ENCODE measurements at places on chromosomes 16 and 17.

- no peak for DNase-seq
These were observed 2.4 kb upstream of the PSMC3IP start for GRCh38 chr17:42579794-42580551.

DNA sequence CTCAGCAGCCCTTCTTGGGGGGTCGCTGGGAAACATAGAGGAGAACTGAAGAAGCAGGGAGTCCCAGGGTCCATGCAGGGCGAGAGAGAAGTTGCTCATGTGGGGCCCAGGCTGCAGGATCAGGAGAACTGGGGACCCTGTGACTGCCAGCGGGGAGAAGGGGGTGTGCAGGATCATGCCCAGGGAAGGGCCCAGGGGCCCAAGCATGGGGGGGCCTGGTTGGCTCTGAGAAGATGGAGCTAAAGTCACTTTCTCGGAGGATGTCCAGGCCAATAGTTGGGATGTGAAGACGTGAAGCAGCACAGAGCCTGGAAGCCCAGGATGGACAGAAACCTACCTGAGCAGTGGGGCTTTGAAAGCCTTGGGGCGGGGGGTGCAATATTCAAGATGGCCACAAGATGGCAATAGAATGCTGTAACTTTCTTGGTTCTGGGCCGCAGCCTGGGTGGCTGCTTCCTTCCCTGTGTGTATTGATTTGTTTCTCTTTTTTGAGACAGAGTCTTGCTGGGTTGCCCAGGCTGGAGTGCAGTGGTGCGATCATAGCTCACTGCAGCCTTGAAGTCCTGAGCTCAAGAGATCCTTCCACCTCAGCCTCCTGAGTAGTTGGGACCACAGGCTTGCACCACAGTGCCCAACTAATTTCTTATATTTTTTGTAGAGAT, 3.4 kb downstream of the STH start:
- peak; percentile 67 for DNase-seq

- DNase-seq, result no peak
These were observed 641.3 kb downstream of the KCNJ2 start for GRCh38 chr17:70810609-70811008.

DNA sequence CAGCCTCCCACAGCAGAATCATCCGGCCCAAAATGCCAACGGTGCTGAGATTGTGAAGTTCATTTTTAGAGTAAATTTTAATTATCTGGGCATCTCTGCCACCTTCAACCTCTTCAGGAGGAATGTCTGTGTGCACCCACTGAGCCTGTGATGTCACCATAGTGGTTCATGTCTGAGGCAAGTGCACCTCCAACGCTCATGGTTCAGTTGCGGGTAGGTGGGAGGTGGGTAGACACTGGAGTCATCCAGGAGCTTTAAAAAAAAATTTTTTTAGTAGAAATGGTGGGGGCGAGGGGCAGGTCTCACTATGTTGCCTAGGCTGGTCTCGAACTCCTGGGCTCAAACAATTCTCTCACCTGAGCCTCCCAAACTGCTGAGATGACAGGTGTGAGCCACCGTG, 1.9 kb downstream of the FLYWCH1 start:
- no peak for DNase-seq

DNA sequence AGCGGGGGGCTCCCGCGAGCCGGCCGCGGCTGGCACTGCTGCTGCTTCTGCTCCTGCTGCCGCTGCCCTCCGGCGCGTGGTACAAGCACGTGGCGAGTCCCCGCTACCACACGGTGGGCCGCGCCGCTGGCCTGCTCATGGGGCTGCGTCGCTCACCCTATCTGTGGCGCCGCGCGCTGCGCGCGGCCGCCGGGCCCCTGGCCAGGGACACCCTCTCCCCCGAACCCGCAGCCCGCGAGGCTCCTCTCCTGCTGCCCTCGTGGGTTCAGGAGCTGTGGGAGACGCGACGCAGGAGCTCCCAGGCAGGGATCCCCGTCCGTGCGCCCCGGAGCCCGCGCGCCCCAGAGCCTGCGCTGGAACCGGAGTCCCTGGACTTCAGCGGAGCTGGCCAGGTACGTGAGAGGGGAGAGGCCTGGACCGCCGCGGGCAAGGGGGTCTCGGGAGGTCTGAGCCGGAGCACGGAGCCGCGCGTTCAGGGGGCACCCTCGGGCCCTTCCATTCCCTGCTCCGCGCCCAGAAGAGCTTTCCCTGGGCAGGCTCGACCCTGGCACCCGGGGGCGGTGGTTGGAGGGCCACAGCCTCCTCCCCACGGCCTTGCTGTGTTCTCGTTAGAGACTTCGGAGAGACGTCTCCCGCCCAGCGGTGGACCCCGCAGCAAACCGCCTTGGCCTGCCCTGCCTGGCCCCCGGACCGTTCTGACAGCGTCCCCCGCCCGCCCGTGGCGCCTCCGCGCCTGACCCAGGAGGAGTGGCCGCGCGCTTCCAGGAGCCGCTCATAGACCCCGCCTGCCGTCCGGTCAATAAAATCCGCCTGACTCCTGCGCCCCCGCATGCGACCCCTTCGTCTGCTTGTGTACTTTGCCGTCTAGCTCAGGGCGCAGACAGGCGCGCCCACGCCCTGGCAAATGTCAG, 591 bp downstream of the NPW start:
- no peak for DNase-seq

DNA sequence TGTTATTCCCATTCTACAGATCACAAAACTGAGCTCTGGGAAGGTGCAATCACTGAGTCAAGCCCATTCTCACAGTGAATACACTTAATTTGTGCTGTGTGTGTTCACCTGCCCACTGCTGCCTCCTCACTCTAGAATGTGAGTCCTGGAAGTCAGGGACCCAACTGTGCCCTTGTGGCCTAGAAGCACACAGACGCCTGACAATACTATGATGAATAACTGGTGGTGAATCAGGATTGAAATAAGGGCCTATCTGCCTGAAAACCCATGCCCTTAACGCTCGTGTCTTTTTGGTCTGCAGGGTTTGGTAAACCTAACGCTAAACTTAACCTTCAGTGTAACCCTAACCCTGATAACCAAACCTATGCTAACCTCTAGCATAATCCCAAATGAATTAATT, 80.3 kb downstream of the ZNF423 start:
- no peak for DNase-seq

DNA sequence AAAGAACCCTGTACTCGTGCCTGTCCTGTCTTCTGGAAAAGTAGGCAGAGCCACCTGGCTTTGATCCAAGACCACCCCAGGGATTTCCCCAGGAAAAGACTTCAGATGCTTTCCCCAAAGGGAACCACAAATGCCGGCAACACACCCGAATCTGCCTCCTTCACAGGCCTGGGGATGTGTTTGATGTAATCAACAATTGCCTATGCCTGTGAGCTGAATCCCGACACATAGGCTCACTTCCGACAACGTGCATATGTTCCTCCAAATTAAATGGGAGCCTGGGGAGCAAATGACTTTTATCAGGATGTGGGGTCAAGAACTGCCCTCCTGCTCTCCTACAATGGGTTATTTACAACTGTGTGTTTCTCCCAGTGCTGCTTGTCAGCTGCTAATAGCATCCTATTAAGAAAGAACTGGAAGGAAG, 535.2 kb upstream of the CDH11 start:
- no peak for DNase-seq

GRCh38 chr17:43155666-43156065, 15.3 kb upstream of the NBR1 start:
- DNase-seq, result no peak

DNA sequence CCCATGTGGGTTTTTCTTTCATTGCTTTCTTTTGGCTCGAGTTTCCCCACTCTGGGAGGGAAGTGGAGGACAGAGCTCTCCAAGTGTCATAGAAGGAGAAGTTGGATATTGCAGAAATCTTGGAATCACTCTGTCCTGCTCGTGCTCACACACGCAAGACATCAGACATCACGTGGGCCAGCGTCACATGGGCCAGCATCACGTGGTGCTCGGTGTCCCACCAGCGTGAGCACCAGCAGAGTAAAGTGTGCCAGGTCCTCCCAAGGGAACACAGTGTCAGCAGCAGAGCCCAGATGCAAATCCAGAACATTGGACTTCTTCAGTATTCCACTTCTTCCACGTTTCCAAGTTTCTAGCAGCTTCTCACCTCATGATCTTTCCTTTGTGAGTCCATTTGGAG, 327.0 kb downstream of the FOXL1 start:
- no peak for DNase-seq

DNA sequence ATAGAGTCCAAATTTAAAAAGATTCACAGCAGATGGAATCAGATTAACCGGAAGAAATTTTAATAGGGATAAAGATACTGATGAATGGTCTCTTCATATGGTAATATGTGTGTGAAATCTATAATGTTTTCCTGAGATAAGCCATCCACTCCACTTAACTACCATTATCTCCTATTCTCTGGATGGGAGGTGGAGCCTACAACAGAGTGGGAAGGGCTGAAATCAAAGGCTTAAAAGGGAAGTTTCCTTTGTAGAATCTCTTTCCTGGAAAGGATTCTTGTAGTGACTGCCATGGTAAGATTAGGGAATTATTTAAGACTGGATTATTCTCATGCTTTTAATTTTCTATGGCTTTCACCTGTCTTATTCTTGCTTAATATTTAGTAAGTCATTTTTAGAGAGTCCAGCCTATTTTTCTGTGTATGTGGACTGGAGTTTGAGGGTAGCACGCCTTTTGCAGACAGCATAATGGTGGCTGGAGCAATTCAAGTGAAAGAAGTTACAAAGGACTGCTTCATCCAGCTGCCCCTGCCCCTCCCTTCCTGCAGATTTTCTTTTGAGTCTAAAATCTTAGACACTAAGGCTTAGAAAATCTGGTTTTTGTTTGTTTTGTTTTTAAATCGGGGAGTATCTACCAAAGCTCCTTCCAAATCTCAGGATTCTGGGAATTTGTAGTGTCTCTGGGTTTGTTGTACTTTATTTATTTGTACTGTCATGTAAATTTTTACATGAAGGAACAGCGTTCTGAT, 26.5 kb downstream of the KAT7 start:
- no peak for DNase-seq

DNA sequence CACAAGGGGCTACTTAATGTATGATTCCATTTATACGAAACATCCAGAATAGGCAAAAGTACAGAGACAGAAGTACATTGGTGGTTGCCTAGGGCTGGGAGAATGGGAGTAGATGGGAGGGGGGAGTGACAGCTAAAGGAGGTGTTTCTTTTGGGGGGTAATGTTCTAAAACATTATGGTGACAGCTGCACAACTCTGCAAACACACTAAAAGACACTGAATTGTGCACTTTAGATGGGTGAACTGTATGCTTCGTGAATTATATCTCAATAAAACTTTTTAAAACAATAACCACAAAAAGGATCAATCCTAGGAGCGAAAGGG, 661 bp downstream of the LYRM9 start:
- DNase-seq, result no peak

DNA sequence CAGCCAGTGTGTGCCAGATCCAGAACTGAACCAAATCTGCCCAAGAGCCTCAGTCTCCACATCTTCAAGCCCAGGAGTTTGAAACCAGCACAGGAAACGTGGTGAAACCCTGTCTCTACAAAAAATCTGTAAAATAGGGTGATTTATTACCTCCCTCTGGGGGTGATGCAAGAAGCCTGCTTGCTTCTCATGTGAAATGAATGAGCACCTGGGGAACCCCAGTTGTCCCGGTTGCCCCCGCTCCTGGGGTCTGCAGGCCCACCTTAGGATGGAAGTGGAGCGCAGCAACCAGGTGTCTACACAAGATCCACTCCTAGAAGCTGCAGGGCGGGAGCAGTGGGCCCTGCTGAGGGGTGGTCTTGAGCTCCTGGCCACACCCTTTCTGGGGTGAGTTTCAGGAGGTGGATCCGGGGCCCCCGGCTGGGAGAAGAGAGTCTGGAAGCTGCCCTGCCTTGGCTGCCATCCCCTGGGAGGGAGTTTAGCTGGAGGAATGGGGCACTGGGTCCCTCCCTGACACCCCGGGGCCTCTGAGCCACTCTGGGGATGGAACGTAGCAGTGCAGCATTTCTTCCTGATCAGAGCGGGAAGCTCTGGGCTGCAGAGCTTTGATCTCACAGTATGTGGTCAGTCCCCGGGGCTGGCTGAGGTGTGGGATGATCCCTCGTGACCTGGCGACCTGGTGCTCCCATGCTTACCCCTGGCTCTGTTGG, 117.8 kb downstream of the RAB11FIP4 start:
- DNase-seq, result no peak

DNA sequence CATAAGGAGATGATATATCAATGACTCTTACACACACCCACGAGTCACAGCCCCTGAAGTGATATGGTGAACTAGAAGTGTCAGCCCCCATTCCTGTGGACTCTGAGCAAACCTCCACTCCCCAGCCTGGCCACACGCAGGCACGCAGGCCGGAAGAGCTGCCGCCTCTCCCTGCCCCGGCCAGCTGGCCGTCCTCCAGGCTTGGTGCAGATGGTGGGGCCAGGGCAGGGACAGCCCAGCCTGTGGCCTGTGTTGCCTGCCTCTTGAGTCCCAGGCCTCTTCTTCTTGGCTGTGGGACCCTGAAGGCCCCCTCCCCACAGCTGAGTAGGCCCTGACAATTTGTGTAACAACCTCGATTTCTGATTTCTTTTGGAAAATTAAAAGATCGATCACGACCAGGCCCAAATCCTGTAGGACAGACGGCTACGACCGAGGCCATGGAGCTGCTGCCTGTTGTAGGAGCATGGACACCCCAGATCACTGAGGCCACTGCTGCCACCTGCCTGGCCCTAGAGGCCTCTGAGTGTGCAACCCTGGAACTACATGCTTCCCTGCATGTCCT, 10.0 kb upstream of the MPRIP start:
- DNase-seq, result no peak

DNA sequence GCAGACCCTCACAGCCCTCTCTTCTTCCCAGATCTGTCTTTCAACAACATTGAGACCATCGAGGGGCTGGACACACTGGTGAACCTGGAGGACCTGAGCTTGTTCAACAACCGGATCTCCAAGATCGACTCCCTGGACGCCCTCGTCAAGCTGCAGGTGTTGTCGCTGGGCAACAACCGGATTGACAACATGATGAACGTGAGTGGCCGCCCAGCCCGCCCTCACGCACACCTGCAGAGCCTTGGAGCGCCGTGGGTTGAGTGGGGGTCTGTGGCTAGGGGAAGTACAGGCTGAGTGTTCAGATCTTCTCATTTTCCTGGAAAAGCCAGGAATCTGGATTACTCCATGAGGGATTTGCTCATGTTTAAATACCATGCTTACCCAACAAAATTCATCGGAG, 15.2 kb downstream of the DRC3 start:
- no peak for DNase-seq

- DNase-seq, result no peak
These were observed 151.8 kb downstream of the RPTOR start for GRCh38 chr17:80696456-80696855.

GRCh38 chr17:34420254-34420766, 57.3 kb upstream of the CCL1 start:
- DNase-seq, result peak; percentile 61

Data from activated CD4-positive, alpha-beta T cell treated with anti-CD3 and anti-CD28 coated beads, Interleukin-2, amount 50 U/mL, for 24 hours (primary cell).